ENCODE measurements at places on chromosomes 6 and 20. TPM values are rescaled to one million over a fixed set of nuclear protein-coding genes. Genes with fewer than 3 reads are reported as not detected.

Gene SLC22A16
- not detected for total RNA-seq

Gene PRR3
- total RNA-seq: 30.3 TPM

DNA sequence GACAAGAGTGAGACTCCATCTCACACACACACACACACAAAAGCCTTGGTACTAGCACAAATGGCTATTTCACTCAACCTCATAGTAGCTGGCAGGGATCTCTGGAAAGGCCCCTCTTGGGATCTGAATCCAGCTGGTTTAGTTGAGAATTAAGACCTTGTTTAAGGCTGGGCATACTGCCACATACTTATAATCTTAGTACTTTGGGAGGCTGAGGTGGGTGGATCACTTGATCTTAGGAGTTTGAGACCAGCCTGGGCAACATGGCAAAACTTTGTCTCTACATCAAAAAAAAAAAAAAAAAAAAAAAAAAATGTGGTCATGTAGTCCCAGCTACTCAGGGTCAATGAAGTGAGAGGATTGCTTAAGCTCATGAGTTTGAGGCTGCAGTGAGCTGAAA lies 628.3 kb downstream of the MMUT start:
- no peak for DNase-seq

- DNase-seq: no peak
Observed at GRCh38 chr6:91386204-91386603, 799.3 kb upstream of the MAP3K7 start.

GRCh38 chr6:26008470-26008869 lies 45.9 kb downstream of the TRIM38 start:
- DNase-seq: no peak

- DNase-seq: no peak
Observed at GRCh38 chr6:129536271-129536670, 173.7 kb downstream of the ARHGAP18 start.

GRCh38 chr6:105748737-105749161 lies 337.4 kb upstream of the PRDM1 start:
- no peak for DNase-seq

- DNase-seq: no peak
Observed at GRCh38 chr6:155837474-155837873, 381.8 kb upstream of the NOX3 start.

DNA sequence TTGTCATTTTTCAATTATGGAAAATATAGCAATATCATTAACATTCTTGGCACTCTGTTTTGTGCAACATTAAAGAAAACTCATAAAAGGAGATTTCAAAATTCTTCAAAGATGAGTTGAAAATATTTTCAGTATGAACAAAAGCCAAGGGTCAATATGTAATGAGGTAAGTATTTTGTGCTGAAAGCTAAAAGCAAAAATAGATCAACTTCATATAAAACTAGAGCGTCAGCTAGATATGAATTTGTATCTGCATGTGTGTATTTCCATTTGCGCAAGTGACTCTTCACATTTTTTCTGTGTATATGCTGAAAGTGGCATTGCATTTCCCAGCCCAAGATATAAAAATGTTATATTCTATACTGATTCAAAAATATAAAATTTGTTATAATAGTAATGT lies 492.1 kb upstream of the EYS start:
- no peak for DNase-seq

DNA sequence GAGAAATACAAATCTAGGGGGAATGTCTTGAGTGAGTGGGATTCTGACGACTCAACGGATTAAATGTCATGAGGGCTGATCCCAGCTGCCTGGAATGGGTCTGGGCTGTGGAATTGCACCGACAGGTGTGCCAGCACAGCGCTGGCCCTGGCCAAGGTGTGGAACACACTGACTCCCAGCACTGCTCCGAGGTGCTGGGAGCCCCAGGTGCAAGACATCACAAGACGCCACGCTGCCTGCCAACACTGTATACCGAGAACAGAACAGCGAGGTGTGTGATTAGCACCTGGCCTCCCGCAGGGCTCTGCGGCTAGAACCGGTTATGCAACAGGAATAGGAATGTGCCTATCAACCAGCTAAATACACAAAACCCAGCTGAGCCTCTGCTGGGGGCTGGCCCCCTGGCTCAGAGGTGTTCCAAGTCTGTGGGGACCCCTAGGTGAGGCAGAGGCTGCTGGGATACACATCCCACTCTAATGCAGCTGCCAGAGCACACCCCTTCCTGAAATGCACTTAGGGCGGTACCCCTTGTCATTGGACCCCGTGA lies 24.8 kb upstream of the APMAP start:
- DNase-seq: no peak

GRCh38 chr20:48841196-48841874 lies 13.5 kb upstream of the PREX1 start:
- no peak for DNase-seq

Data from B cell (primary cell).